ENCODE measurements at places on chromosomes 5 and 9. TPM values are rescaled to one million over a fixed set of nuclear protein-coding genes. Genes with fewer than 3 reads are reported as not detected.

DNA sequence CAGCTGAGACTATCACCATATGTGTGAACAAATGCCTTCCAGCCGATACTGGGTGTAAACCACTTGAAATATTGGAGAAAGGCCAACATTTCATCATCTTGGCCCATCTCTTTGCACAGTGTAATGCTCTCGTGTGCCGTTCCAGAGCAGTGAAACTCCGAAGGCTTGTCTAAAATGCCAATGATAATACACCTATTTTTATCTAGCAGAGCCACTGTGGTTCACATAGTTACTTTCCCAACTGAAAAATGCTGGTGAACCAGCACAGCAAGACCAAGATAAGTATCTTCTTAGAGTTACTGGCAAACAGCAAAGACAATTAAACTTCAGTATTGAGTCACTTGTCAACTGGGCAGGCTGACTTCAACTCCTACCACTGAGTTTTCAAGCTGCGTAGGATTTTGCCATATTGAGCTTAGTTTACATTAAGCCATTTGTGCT lies 379.9 kb upstream of the ACTBL2 start:
- DNase-seq: peak; percentile 12

- no peak for DNase-seq
Observed at GRCh38 chr9:81374459-81375186, 314.7 kb downstream of the TLE1 start.

- DNase-seq: no peak
Observed at GRCh38 chr9:124140941-124141568, 116.7 kb upstream of the NEK6 start.

DNA sequence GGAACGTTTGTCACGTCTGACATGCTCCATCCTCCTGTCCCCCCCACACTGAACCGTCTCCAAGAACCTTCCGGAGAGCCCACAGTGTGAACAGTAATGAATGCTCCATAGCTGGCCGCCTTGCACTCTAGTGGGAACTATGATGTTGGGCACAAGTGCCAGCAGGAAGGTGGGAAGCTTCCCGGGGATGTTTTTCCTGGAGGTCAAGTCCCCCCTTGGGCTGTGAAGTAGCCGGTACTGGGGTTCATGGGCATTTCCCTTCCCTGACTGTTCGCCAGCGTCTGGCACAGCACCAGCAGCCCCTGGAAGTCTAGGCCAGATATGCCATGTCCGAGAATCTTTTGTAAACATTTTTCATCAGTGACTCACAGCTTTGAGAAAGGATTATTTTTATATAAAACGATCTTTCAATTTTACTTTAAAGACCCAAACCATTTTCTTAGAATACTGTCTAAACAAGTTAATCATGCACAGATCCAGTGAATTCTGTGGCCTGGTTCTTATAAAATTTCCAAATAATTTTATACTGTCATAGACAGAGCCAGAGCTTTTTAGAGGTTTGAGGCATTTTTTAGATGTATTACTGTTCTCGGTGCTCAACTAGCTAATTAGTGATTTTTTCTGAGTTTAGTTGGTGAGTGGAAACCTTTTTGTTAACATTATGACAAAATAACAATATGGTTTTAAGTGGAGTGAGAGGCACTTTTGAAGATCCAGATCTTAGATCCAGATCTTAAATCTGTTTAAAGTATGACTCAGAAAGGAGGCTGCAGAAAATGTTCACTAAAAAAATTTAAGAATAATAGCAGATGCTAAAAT lies 11.6 kb downstream of the ABL1 start:
- peak; percentile 77 for DNase-seq

DNA sequence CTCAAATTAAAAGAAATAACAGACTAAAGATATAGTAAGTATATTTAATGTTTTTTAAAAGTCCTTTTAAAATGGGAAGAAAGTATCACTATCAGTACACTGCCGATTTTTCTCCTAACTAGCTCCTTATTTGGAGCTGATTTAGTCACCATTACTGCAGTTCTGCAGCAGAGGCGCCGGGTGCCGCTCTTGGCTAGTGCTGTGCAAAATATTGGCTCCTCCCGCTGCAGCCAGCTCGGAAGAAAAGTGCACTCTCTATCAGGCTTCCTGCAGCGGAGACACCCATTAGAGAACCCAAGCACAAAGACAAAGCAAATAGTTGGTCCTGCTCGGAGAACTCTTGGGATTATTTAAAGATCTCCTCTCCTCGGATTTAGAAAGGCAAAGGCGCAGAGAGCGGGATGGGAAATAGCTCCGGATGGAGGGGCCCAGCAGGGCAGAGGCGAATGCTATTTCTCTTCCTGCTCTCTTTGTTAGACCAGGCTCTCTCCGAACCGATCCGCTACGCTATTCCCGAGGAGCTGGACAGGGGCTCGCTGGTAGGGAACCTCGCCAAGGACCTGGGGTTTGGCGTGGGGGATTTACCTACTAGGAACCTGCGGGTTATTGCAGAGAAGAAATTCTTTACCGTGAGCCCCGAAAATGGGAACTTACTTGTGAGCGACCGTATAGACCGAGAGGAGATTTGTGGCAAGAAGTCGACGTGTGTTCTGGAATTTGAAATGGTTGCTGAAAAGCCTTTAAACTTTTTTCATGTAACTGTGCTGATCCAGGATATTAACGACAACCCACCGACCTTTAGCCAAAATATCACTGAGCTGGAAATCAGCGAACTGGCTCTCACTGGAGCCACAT lies at the start of gene PCDHGB3:
Gene PCDHGB3 (plus strand): TSS at position 249 of the 855 bp plus-strand sequence. CDS start 153 bp downstream, at position 402.
- DNase-seq: no peak

DNA sequence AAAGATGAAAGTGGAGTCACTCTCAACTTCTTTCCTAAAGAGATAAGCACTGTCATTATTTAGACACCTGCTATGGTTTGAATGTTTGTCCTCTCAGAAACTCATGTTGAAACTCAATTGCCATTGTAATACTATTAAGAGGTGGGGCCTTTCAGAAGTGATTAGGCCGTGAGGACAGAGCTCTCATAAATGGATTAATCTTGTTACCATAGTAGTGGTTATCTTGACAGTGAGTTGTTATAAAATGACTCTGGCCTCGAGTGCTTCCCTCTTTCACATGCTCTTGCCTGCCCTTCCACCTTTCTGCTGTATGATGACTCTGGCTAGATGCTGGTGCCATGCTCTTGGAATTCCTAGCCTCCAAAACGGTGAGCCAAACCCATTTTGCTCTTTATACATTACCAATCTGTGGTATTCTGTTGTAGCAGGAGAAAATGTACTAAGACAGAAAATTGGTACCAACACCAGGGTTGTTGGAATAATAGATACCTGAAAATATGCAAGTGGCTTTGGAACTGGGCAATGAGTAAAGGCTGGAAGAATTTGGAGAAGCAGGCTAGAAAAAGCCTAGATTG lies 38.0 kb downstream of the GDA start:
- no peak for DNase-seq

GRCh38 chr5:134651531-134651930 lies 2.9 kb downstream of the SEC24A start:
- no peak for DNase-seq

DNA sequence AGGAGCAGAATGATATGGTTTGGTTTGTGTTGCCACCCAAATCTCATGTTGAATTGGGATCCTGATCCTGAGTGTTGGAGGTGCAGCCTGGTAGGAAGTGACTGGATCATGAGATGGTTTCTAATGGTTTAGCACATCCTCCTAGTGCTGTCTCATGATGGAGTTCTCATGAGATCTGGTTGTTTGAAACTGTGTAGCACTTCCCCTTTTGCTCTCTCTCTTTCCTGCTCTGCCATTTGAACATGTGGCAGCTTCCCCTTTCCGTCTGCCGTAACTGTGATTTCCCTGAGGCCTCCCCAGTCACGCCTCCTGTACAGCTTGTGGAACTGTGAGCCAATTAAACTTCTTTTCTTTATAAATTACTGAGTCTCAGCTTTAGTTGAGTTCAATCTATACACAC lies 756.8 kb upstream of the CDH6 start:
- no peak for DNase-seq

DNA sequence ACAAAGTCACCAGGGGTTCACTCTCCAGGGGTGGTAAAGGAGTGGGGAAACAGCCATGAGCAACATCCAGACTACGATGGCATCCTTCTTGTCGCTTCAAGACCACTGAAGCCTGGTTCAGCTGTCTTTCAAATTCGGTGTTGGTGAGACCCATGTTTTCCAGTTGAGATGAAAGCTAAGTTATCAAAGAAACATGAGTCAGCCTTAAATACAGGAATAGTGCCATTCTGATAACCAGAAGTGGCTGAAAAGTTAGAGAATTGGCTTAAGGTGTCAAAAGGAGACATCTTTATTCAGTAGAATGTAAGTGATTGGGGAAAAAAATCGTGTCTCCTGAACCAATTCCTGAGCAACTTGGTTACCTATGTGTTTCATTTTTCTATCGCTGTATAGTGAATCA lies 7.0 kb upstream of the CARD19 start:
- no peak for DNase-seq

DNA sequence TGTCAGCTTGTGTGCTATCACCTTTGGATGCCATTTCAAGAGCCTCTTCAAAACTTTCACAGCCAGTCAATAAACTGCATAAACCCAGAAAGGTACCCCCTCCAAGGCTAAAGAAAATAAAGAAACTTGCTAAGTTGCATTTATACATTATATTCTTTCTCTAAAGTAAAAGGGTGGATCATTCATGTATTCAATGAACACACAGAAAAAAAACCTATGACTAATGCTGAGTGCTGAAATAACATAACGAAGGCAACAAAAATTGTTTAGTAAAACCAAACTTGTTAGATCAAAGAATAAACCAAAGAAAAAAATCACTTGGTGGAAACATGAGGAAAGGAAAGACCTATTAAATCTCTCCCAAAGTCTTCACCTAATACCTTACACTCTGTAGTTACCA lies 15.2 kb downstream of the PANK3 start:
- no peak for DNase-seq

DNA sequence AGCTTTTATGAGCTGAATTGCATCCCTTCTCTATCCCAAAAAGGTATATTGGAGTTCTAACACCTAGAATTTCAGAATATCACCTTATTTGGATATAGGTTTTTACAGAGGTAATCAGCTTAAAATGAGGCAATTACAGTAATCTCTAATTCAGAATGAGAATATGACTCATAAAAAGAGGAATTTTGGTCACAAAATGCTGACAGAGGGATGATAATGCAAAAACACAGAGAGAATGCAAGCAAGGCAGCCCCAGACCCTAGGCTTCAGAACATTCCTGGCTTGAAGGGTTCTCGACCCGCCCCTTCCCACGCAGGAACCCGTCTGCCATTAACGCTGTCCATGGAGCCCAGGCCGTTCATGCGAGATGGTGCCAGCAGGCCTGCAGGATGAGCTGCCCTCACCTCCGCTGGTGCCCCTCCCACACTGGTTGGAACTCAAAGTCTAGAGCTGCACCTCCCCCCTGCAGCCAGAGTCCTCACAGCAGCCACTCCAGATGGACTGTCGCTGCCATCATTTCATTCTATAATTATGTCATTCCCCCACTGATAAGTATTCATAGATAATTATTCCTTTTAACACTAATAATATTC lies 1173.4 kb upstream of the ACO1 start:
- DNase-seq: no peak

DNA sequence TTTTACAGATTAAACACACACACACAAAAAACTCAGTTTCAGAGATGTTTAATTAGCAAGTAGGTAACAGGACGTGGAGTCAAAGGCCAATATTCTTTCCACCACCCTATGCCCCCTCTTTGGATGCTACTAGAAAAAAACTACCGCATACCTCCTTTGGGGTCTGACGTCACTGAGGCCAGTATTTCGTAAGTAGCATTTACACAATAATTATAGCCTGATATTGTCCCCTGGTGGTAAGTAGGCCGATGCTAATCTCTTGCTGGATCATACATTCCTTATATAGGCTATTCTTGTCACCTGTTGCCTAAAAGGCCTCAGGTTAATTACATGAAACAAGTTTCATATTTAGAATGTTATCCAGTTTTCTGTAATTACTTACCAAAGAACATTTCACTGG lies 21.0 kb upstream of the SMARCA2 start:
- no peak for DNase-seq

DNA sequence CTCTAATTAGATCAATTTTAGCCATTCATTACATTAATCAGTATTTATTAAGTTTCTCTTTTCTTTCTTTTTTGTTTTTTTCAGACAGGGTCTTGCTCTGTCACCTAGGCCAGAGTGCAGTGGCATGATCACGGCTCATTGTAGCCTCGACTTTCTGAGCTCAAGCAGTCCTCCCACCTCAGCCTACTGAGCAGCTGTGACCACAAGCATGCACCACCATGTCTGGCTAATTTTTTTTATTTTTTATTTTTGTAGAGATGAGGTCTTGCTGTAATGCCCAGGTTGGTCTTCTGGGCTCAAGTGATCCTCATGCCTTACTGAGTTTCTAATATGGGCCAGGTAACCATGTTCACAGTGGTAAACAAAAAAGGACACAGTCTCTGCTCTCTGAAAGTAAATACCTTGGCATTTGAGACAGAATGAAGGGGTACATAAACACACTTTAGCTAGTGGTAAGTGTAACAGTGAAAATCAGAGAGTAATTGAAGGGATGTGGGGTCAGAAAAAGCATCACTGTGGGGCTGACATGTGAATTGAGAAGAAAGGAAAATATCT lies 336.3 kb downstream of the ADGRV1 start:
- no peak for DNase-seq

DNA sequence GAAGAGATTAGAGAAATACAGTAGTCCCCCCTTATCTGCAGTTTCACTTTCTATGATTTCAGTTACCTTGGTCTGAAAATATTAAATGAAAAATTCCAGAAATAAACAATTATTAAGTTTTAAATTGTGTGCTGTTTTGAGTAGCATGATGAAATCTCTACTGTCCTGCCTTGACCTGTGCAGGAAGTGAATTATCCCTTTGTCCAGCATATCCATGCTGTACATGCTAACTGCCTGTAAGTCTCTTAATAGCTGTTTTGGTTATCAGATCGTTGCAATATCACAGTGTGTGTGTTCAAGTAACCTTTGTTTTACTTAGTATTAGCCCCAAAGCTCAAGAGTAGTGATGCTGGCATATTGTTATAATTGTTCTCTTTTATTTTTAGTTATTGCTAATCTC lies 11.2 kb upstream of the JAK2 start:
- DNase-seq: peak; percentile 53

DNA sequence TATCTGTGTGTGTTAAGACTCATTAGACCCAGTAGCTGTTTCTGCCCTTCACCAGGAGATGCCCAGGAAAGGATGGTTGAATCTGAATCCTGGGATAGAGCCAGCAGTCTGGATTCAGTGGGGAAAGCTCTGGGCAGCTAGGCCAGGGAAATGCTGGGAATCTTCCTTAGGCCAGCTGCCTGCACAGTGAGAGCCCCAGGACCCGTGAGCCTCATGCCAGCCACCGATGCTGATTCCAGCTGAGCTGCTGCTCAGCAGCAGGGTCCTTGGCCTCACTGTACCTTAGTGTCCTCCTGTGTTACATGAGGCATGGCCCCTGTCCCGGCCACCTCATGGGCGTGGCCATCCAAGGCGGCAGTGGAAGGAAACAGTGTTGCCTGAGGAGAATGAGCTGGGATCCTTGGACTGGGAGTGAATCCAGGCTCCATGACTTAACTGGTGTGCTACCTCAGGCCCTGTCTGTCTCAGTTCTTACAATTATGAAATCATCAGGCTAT lies 87.1 kb downstream of the AMBP start:
- no peak for DNase-seq

- no peak for DNase-seq
Observed at GRCh38 chr5:147512659-147513379, 3.0 kb upstream of the DPYSL3 start.

- DNase-seq: no peak
Observed at GRCh38 chr9:114285166-114285867, 37.6 kb upstream of the ORM1 start.

- no peak for DNase-seq
Observed at GRCh38 chr9:34572628-34573027, 16.9 kb downstream of the CNTFR start.

FAM53C gene
- 45.4 TPM for total RNA-seq

QRFP gene
- total RNA-seq: not detected

PRDM9 gene
- not detected for total RNA-seq

NPR3 gene
- 2.7 TPM for total RNA-seq

GHR gene
- total RNA-seq: 3.2 TPM

COL15A1 gene
- total RNA-seq: 0.74 TPM

IFNK gene
- total RNA-seq: not detected

Data from cardiac muscle cell (in vitro differentiated cells and primary cell).